Head of caudate nucleus (tissue), 42 donors: ENCODE measurements at places on chromosomes 11 and 22.

GRCh38 chr11:70325824-70326223 lies 55.3 kb downstream of the PPFIA1 start:
- no peak for DNase-seq

GRCh38 chr11:66725647-66726046 lies 3.4 kb downstream of the SPTBN2 start:
- no peak for DNase-seq

DNA sequence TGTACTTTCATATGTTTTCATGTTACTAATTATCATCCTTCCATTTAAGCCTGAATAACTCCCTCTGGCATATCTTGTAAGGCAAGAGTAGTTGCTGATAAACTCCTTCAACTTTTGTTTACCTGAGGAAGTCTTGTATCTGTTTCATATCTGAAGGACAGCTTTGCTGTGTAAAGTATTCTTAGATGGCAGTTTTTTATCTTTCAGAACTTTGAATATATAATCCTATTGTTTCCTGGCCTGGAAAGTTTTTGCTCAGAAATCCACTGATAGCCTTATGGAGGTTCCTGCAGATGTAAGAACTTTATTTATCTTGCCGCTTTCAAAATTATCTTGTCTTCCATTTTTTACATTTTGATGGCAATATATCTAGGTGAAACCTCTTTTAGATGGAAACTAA lies 69.1 kb downstream of the KCNQ1OT1 start:
- no peak for DNase-seq

- peak; percentile 55 for DNase-seq
Measured at GRCh38 chr22:39432361-39432811, 24.4 kb upstream of the MGAT3 start.

DNA sequence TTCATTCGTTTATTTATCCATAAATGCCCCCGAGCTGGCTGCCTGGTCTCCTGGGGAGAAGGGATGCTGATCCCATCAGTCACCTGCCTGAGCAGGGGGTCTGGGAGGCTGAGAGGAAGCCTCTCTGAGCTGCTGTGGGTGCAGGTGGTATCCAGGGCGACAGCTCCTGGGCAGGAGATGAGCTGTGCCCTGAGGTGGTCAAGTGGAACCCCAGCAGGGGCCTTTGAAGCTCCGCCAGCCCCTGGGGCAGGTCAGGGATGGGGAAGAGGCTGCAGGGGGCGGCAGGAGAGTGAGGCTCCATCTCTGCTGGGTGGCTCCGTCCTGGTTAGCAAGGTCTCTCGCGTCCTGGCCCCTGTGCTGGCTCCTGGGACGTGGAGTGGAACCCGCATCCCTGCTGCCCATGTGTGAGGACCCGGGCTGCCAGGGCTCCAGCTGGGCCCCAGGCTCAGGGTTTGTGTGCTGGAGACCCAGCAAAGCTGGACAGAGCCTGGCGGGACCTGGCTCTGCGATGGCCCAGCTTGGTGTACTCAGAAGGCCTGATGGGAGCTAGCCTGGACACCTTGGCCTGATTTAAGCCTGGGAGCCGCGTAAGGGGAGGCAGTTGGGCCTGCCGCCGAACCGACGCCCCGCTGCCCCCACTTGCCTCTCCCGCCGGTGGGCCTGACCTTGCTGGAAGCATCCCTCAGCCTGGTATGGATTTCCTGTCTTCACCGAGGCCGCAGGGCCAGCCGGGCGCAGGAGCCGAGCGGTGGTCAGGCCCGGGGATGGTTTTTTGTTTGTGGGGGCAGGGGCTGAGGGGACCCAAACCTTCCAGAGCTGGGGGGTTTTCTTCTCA lies 44.5 kb downstream of the RTN4R start:
- DNase-seq, result no peak

GRCh38 chr22:44392446-44392921 lies 79.7 kb upstream of the SHISAL1 start:
- DNase-seq, result no peak

DNA sequence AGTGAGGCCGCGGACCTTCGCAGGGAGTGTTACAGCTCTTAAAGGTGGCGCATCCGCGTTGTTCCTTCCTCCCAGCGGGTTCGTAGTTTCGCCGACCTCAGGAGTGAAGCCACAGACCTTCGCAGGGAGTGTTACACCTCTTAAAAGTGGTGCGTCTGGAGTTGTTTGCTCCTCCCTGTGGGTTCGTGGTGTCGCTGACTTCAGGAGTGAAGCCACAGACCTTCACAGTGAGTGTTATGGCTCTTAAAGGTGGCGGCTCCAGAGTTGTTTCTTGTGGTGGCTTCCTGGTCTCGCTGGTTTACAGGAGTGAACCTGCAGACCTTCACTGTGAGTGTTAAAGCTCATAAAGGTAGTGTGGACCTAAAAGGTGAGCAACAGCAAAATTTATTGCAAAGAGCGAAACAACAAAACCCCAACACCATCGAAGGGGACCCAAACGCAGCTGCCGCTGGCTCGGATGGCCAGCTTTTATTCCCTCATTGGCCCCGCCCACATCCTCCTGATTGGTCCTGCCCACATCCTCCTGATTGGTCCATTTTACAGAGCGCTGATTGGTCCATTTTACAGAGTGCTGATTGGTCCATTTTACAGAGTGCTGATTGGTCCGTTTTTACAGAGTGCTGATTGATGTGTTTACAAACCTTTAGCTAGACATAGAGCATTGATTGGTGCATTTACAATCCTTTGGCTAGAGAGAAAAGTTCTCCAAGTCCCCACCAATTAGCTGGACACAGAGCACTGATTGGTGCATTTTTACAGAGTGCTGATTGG lies 1.2 kb upstream of the TMEM45B start:
- DNase-seq, result no peak

- no peak for DNase-seq
Measured at GRCh38 chr11:62399172-62399877, 19.5 kb upstream of the SCGB1A1 start.

DNA sequence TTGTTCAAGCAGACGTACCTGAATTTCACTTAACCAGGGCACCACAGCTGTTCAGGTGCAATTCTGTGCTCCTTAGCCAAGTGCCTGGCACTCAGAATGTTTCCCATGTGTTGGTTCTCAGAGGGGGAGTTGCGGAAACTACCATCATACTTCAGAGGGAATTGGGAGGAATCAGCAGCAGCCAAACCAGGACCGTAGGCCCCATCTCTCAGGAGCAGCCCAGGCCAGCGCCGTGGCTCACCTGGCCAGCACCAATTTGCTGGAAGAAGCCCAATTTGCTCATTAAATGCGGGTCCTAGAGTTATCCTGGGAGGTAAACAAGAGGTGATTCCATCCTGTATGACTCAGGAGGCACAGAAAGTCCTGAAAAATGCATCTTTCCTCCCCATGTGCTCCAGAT lies 435.4 kb downstream of the BRD1 start:
- no peak for DNase-seq

DNA sequence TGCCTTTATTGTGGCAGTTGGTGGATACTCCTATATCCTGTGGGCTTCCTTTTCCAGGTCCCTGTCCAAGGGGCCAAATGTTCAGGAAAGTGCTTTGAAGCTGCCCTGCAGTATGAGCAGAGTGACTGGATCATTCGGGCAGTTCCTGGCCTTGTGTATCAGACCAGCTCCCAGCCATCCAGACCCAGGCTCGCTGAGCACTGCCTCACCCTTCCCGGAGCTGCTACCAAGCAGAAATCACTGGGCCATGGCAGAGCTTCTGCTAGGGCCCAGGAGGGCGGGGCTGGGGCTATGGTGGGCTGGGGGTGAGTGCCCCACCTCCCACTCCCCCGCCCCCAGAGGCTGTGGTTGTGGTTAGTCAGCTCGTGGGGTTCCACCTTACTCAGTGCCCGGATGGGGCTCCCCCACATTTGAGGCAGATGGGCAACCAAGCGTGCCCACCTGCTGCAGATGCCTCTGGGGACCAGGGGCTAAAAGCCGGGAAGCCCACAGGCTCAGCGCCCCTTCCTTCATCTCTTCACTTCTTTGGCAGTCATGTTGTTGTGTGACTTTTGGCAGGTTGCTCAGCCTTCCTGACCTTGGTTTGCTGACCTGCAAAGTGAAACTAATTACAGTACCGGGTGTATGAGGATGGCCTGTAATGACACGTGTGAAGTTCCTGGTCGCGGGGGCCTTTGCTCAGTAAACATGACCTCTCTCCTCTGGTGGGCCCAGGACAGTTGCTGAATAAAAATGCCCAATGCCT lies 2.1 kb upstream of the LRRC32 start:
- no peak for DNase-seq

- no peak for DNase-seq
Measured at GRCh38 chr11:57340039-57340615, 2.0 kb downstream of the P2RX3 start.

DNA sequence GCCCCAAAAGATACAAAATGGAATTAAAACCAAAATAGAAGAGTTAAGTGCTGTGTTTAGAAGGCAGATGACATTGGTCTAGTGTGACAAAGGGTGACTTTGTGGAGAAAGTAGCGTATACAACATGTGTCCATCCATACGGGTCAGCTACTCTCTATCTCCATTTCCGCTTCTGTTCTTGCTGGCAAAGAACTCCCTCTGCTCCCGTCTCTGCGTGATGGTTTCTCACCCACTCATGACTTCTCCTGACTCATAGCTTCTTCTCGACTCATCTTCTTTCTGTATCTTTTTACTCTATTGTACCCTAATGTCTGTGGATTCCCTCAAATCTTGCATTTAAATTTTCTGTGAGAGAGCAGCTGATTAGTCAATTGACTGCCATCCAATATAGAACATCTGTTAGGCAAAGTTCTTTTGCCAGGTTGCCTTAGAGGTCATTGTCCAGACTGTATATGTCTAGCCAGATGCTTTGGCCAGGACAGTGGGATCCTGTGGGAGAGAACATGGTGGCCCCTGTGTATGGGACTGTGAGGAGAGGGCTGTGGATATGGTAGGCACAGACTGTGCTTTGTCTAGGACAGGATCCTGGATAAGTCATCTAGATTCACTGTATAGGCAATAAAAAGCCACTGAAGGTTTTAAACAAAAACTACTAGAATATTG lies 28.4 kb downstream of the MMP13 start:
- peak; percentile 61 for DNase-seq

GRCh38 chr11:62264004-62264403 lies 6.0 kb upstream of the SCGB2A2 start:
- no peak for DNase-seq

GRCh38 chr22:50338860-50339462 lies 4.2 kb upstream of the PPP6R2 start:
- DNase-seq, result no peak

GRCh38 chr11:62770778-62771143 lies 435 bp upstream of the TAF6L start:
- peak; percentile 72 for DNase-seq
